ENCODE measurements at places on chromosomes 13 and 19.

GRCh38 chr13:111861766-111862366 is 205.1 kb upstream of the SOX1 start:
- no peak for DNase-seq

- peak; percentile 7 for DNase-seq
These were observed 766 bp downstream of the CEBPG start for GRCh38 chr19:33374236-33374714.

GRCh38 chr19:22901431-22902130 is 69.5 kb downstream of the ZNF723 start:
- DNase-seq: no peak

- no peak for DNase-seq
These were observed 406.2 kb downstream of the LIG4 start for GRCh38 chr13:107809125-107809524.

- DNase-seq: no peak
These were observed 50.3 kb downstream of the SERTM1 start for GRCh38 chr13:36724141-36724540.

GRCh38 chr19:3346677-3347353 is 19.6 kb upstream of the NFIC start:
- no peak for DNase-seq

DNA sequence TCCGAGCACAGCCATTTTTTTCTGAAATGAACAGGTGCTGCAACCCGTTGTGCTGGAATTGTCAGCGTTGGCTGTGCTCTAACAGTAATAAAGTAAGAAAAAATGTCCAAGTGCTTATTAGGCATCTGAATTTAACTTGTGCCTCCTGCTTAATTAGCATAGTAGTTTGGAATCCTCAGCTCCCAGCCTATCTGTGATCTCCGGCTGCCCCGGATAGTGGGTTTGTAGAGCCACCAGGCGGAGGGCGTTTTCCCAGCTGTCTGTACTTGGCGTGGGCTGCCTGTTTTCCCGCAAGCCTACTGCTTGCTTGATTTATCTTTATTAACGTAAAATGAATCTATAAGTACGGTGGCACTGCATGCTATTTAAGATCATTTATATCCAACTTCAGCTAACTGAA is 137.9 kb downstream of the MTUS2 start:
- no peak for DNase-seq

GRCh38 chr19:28700176-28700575 is 512.8 kb downstream of the UQCRFS1 start:
- no peak for DNase-seq

GRCh38 chr19:33674626-33675367 is 53.0 kb downstream of the CHST8 start:
- no peak for DNase-seq

DNA sequence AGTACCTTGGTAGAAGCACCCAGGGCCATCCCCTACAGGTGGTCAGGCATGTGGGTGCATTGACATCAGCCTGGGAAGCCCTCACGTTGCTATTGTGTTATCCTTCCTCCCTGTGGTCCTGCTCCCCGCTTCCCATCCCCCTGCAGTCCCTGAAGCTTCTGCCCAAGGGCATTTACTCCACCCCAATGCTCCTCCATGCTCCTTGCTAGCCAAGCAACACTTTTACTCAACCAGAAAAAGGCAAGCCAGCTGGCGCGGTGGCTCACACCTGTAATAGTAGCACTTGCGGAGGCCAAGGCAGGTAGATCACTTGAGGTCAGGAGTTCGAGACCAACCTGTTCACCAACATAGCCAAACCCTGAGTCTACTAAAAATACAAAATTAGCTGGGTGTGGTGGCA is 54.8 kb upstream of the LATS2 start:
- no peak for DNase-seq

GRCh38 chr13:85347251-85347650 is 452.0 kb downstream of the SLITRK6 start:
- DNase-seq: no peak

DNA sequence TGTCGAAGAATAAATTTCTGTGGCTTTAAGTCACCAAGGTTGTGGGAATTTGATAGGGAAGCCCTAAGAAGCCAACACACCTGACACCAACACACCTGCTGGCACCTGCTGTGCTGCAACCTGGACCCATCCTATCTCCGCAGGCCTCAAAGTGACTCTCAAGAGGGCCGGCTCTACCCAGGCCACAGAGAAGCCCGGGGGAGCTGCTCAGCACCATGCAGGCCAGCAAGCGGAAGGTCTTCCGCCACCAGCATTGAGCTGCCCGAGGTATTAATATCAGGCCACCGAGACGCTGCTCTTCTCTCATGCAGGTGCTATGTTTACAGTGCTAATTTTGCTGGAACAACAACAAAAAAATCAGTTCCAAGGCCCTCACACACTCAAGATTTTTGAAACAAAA is 32.2 kb upstream of the CD33 start:
- no peak for DNase-seq

GRCh38 chr13:31949486-31949885 is 82.1 kb upstream of the FRY start:
- no peak for DNase-seq

- DNase-seq: no peak
These were observed 7.2 kb downstream of the ATP8A2 start for GRCh38 chr13:25379011-25379410.

DNA sequence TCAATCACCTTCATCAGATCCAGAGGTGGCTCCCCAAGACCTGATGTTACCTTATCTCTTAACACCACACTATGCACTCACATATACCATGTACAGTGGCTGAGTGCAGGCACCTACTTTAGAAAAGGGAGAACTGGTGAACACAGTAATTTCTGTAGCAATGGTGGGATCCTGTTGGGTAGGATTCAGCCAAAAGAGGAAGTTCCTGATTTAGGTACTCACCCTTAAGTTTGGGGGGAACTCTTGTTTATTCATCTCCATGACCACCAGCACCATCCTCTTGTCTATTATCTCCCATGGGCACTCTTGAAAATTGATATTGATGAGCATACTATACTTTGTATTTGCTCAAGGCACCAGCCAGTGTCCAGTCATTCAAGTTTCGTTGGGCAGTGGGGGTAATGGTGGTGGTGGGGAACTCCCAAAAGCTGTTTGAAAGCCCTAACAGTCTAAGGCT is 324.4 kb downstream of the LMO7 start:
- DNase-seq: no peak

DNA sequence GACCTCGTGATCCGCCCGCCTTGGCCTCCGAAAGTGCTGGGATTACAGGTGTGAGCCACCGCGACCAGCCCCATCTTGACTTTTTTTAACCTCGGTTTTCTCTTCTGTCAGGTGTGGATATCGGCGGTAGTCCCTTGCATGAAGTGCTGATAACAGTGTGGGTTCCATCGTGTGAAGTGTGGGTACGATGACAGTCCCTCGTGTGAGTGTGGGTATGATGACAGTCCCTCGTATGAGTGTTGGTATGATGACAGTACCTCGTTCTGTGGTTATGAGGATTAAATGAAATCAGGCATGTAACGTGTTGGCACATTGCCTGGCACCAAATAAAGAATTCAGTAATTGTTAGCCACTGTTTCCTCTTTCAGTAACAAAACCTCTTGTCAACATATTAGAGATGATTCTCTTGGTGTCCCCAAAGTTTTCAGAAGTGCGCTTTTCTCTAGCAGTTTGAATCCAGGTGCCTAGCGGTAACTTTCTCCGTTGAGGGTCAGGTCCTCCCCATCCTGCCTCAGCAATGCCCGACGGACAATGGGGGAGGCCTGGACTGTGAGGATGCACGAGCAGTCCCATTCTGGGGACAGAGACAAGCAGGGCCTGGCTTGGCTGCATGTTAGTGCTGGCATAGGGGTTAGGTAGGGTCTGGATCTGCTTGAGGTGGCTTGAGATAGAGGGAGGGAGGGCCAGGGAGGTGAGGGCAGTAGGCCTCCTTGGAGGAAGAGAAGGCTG is 15.3 kb downstream of the GATAD2A start:
- DNase-seq: no peak

GRCh38 chr19:42524250-42524649 is 4.0 kb downstream of the CEACAM1 start:
- no peak for DNase-seq

GRCh38 chr13:110616103-110617101 is 1.1 kb downstream of the NAXD start:
- DNase-seq: no peak

DNA sequence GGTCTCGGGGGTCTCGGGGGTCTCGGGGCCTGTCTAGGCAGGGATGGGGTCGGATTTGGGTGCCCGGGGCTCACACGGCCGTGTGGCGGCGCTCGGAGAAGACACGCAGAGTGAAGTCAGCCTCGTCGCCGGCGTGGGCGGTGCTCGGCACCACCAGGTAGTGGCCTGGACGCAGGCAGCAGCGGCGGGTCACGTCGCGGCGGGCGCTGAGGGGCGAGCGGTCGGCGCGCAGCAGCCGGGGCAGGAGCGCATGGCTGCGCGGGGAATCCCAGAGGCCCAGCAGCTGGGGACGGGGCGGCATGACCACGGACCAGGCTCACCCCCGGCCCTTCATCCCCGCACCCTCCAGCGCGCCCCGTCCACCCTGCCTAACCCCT is 8.2 kb downstream of the CAPN12 start:
- DNase-seq: peak; percentile 37

- no peak for DNase-seq
These were observed 46.0 kb downstream of the C13orf46 start for GRCh38 chr13:113927661-113928581.

DNA sequence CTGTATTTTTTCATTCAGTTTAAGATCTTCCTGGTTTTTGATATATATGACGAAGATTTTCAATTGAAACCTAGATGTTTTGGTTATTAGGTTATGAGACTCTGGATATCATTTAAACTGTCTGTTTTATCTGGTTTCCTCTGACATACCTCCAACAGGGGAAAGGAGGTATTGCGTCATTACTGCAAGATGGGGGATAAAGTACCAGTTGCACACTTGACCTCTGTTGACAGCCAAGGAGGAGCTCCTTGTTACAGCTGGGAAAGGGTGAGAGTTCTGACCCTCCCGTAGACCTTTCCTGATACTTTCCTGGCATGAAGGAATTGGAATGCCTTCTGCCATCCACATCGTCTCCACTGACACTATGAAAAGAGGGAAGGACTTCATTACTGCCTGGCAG is 82.0 kb upstream of the SHISA2 start:
- DNase-seq: no peak

DNA sequence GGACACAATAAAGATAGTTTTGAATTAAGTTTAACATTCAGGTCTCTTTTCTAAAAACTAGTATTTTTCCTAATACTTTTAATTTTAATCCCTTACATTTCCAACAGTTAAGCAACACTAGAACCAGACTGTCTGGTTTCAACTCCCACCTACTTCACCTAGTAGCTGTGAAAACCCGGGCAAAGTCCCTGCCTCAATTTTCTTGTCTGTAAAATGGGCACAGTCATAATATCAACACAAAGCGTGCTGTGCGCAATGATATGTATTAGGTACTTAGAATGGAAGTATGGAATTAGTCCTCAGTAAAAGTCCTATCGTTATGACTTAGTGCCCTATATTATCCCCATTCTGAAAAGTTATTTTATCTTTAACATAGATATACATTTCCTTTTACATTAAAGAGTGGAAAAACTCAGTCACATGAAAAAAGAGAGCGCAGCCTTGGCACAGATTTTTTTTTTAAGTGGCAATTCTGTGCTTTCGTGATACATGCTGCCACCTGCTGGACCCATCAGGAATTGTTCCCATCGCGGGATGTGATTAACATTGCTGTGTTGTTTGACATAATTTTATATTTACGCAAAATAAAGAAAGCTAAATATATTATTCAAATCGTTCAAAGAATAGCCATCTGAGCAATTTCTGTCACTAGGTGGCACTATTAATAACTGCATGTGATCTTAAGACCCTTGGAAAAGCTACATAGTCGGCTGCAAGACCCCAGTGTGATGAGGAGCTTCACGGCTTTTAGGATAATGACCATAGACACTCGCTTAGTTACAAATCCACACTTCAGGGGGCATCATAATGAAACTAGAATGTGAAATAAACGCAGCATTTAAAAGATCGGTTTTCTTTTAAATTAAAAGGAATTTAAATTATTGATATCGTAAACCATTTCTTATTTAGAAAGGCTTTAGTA is 59.9 kb downstream of the LIG4 start:
- peak; percentile 5 for DNase-seq

DNA sequence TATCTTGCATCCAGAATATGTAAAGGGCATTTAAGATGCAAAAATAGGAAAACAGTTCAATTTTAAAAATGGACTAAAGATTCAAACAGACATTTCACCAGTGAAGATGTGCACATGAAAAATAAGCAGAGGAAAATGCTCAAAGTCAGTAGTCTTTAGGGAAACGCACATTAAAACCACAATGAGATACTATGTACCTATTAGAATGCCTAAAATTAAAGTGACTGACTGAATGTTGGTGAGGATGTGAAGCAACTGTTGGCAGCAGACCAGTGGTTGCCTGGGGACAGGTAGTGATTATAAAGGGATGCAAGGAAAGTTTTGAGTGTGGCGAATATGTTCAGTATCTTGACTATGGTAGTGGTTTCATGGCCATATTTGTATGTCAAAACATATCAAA is 75.2 kb downstream of the DGKH start:
- no peak for DNase-seq

GRCh38 chr19:42092350-42092749 is 16.4 kb downstream of the ZNF574 start:
- no peak for DNase-seq

DNA sequence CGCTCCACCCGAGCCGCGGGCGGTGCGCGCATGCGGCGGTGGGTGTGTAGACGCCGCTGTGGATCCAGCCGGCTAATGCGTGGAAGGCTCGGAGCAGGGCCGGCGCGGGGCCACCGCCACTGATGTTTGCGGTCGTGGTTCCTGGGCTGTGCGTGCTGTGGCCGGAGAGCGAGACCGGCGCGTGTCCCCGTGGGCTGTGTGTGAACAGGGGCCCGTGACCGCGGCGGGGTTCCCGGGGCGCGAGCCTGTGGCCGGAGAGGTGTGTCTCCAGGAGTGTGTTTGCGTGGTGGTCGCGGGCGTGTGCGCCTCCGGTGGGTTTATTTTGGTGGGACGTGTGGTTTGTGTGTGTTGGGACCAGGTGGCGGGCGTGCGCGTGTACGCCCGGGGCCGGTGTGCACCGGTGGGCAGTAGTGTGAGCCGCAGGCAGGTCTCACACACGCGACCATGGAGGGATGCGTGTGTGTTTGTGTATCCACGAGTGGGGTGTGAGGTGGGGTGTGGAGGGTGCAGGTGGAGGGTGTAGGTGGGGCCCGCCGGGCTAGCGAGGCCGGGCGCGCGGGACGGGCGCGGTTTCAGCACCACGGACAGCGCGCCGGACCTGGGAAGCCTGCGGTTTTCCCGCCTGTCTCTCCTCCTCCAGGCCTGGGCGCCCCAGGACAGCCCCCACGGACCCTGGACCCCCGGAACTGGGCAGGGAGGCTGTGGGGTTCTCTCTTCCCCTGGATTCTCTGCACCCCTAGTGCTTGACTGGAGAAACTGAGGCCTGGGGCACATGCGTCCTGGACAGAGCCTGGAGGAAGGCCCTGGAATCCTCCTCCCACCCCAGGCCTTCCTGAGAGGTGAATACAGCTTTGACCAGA is 1.6 kb downstream of the HCN2 start:
- no peak for DNase-seq

GRCh38 chr13:23722726-23723453 is 152.7 kb downstream of the TNFRSF19 start:
- DNase-seq: no peak

Measured in stimulated activated CD8-positive, alpha-beta memory T cell treated with anti-CD3 and anti-CD28 coated beads, Interleukin-4, amount 100 ng/mL, for 1 hour (primary cell).